Esophagus muscularis mucosa (tissue), 4 donors: ENCODE measurements at places on chromosomes 7 and 10. TPM values are rescaled to one million over a fixed set of nuclear protein-coding genes. Genes with fewer than 3 reads are reported as not detected.

DNA sequence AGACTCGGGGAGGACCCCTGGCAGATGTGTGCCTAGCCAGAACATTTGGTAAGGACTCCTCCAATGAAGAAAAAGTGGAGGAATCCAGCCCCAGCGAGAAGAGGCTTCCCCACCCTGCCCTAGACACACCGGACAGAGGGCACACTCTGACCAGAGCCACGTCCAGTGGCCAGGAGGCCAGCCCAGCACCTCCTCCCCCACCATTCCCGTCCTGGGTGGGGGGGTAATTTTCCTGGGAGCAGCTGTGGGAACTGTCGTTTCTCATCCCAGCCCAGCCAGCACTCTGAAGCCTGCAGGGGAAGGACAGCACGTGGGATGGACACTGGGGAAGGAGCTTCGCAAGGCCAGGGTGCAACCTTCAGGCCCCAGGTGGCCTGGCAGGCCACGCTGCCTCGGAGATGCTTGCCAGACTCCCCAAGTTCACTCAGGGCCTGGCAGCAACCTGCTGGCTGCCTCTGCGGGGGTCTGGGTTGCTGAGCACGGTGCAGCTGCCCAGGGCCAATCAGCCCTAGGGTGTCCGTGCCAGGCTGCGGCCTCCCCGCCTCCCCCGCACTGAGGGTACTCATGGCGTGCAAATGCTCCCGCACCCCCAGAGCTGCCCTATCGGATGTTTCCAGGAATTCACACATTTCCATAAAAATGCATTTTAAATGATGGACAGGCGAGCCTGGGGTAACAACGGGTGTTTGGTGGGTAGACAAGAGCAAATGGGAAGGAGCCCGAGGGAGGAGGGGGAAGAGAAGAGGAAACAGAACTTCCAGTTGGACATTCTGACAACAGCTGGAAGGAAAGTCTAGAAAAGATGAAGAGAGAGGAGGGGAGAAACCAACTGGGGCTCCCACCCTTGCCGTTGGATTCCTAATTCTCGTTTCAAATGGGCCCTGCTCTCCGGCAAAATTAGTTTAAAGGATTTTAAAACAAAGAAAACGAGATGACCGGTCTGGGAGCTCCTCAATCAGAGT is 1.9 kb upstream of the EN2 start:
- no peak for DNase-seq

DNA sequence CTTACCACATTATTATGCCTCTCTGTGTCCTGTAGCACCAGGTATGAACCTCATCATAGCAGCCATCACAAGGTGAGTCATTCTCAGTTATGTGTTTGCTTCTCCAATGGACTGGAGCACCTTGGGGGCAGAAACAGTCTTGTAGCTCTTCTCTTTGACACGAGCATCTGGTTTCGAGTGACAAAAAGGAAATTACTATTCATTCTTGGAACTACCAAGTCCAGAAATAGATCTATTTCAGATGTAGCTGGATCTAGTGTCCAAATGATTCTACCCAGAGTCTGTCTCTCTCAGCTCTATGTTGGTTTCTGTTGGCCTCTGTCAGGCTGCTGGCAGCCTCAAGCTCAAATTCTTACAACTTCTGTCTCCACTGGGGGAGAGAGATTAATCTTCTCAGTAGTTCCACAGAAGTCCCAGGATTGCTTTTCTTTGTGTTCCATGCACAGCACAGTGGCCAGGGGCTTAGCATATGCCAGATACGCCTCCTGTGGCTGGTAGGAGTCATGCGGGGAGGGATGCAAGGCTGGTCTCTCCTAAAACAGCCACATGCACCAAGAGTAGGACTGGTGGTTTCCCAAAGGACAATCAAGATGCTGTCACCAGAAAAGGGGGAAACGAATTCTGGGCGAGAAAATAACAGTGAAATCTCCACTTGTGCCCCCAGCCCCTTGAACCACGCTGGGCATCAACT is 37.2 kb upstream of the PAPSS2 start:
- DNase-seq: no peak

DNA sequence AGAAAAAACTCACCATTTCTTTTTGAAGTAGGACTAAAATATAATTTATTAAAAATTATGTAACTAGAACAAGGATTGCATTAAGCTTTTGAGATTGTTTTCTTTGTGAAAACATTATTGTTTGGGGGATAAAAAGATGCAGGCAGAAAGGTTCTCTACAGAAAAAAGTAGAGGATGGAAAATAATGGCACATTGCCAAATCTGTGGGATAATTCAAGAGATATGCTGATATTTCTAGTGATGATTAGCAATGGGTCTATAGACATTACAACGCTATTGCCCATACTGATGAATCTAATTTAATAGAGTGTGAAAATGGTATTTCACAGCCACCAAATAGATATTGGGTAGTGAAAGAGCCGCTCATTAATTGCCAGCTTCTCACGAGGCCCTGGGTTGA is 204.3 kb downstream of the RAPGEF5 start:
- DNase-seq: no peak

- DNase-seq: no peak
These were observed 173.6 kb upstream of the AKR1E2 start for GRCh38 chr10:4652111-4653010.

DNA sequence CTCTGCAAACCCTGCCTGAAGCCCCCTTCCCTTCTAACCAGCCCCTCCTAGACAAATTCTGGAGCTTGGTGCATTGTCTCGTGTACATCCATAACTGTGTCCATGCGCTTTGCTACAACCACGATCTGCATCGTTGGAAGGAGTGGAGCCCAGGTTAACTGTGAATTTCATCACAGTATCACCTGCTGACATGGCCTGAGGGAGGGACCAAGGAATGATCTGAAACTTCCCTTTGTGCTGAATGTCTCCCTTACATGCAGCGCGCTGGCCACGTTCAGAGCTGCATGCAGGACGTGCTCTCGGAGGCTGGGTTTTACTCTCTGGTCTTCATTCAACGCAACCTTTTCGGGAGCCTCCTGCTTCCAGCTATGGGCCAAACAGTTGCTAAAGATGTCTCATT is 222.3 kb downstream of the CUX1 start:
- DNase-seq: no peak

- no peak for DNase-seq
These were observed 93.4 kb downstream of the GPR26 start for GRCh38 chr10:123759501-123760031.

DNA sequence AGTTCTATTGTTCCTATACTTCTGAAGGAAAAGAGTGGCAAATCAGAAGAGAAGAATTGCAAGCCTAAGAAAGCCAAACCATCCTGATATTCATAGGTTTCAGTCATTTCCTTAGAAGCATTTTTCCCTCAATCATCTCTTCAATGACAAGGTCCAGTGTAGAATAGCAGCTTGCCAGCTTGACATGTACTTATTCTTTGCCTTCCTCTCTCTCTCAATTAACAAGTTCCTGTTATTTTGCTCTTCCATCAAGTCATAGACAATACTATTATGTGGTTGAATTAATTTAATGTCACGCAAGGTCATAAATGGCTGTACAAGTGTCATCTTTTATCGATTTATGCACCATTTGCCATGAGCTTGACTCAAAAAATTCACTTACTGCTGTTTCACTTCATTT is 216.3 kb upstream of the MBL2 start:
- DNase-seq: no peak

The TMEM273 gene
- total RNA-seq: 19.1 TPM

GRCh38 chr7:19110776-19111175 is 6.7 kb downstream of the TWIST1 start:
- no peak for DNase-seq

DNA sequence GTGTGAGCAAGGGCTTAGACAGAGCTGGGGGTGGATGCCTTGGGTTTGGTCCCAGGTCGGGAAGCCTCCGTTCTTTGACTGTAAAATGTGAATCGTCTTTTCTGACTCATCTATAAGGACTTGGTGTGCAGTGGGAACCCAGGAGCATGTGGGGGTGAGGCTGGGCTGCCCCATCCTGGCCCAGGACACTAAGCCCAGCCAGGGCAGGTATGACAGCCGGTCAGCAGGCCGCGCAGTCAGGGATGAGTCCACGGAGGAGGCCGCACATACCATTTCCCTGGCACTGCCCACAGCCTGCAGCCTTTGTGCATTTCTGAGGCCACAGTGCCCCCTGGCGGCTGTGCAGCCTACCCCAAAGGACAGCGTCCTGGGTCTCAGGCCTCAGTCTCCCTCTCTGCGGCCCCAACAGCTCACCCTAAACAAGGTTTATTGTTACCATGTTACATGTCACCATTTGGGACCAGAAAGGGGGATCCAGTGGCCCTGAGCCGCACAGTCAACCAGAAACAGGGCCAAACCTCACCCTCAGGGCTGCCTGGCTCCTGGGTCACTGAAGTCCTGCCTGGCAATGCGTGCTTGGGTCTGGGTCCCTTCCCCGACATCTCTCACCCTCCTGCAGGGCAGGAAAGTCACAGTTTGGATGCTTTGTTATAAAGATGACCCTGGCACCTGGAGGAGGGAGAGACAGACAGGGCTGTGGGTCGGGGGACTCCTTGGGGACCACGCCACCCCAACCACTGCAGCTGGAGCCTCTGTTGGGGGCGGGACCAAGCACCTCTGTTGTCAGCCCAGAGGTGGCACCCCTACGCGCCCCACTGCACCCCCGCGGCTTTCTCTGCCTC is 14.4 kb upstream of the SH2B2 start:
- no peak for DNase-seq

The OLAH gene
- total RNA-seq: 15.2 TPM

- no peak for DNase-seq
These were observed 205.2 kb upstream of the GHITM start for GRCh38 chr10:83934062-83934461.

- DNase-seq: no peak
These were observed 293.0 kb upstream of the POT1 start for GRCh38 chr7:125222596-125222995.

DNA sequence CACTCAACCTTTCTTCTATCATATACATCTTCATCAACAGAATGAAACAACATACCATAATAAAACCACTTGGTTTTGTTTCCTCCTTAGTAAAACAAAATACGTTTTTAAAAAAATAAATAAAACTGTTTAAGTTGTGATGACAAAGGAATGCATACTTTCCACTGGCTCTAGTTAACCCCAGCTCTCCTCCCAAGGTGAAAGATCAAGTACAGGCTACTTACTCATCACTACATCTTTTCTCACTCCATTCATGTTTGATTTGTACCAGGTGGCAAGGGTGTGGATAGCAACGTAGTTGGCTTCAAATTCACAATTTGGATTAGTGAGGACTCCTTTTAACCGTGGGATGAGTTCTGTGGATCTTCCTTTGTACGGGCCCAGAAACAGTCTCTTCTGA is 14.7 kb downstream of the OGA start:
- no peak for DNase-seq

DNA sequence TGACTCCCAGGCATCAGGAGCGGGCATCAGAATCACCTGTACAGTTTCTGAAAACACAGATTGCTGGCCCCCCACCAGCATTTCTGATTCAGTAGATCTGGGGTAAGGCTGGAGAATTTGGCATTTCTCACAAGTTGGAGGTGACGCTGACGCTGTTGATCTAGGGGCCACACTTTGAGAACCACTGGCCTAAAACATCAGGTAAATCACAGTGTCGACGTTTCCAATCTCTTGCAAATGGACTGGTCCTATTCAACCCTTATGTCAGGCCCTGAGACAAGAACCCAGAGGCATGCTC is 564.0 kb downstream of the KCNMA1 start:
- peak; percentile 84 for DNase-seq

DNA sequence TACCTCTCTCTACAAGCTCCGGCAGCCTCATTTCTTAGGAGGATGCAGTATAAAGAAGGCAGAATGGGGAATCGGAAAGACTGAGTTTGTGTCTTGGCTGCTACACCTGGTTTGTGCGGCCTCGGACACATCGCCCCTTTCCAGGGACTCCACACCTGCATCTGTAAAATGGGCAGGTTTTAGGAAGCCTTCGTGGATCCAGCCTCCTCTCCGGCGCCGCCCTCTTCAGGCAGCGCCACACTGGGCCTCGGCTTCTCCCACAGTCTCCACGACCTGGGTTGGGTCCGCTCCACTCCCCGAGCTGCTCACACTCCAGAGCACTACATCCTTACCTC is 341 bp downstream of the GOT1 start:
- DNase-seq: no peak

DNA sequence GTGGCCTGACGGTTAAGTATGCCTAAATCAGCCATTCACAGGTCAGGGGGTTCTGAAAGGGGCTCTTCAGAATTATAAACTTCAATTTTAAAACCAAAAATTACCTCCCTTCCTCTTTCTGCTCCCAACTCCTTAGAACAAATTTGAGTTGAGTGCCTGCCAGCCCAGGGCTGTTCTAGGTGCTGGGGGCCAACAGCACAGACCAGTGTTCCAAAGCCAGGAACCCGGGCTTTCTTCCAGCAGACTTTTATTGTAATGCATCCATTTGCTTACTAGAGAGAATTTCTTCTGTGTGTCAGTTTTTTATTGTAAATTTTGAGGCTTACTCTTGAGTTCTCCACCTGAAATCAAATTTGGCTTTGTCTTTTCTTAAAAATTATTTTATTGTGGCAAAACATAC is 238.5 kb downstream of the CACNB2 start:
- DNase-seq: peak; percentile 89

GRCh38 chr7:98881561-98882315 is 3.4 kb downstream of the TRRAP start:
- no peak for DNase-seq

The RAB19 gene
- total RNA-seq: not detected

DNA sequence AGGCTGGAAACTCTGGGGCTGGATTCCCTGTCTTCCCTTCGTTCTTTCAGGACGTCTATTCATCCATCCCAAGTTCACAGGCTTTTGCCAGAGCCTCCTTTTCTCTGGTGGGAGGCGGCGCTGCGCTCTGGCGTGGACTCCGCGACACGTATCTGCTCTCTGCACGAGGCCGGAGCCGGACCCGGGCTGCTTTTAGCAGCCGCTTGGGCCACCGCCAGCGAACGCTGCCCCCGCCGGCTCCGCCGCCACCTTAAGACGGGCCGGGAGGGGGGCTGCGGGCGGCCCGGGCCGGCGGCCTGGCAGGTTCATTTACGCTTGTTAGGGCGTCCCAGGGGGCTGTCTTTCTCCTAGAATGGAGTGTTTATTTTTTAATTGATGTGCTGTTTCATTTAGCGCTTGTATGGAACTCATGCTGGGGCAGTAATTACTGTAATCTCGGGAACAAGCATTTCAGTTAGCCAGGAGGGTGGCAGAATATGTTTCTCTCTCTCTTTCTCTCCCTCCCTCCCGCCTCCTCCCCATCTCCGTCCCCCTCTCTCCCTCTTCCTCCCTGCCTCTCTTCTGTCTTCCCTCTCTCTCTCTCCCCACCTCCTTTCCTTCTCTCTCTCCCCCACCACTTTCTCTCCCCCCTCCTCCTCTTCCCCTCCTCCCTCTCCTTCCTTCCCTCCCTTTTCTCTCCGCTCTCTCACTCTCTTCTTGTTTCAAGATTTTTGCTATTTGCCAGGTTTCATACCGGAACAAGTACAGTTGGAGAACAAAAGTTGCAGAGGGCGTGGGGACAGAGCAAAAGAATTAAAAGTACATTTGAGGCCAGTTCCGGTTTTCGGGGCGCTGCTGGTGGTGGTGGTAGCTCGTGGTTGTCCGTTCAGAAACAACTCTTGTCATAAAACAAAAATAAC is 1.3 kb upstream of the FZD8 start:
- no peak for DNase-seq

- peak; percentile 50 for DNase-seq
These were observed 26.0 kb upstream of the ZNF273 start for GRCh38 chr7:64876792-64877713.
